ENCODE measurements at places on chromosomes 5 and 9.

DNA sequence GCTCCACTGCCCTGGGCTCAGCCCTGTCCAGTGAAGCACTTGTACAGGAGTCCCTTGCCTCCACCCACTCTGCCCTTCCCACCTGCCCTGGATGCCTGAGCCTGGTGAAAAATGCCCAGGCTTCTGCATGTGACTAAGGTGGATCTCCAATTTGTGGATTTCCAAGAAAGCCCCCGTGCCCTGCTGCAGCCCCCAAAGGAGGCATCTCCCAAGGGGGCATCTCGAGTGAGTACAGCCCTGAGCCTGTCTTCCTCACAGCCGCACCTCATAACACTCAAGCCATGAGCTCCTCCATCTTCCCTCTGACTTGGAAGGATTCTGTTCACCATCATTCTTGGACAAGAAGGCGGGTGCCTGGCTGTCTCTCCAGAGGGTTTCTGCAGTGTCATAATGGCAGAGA is 158.0 kb upstream of the PPP1R26 start:
- no peak for DNase-seq

GRCh38 chr9:131140550-131140949 is 15.2 kb downstream of the NUP214 start:
- DNase-seq = no peak

DNA sequence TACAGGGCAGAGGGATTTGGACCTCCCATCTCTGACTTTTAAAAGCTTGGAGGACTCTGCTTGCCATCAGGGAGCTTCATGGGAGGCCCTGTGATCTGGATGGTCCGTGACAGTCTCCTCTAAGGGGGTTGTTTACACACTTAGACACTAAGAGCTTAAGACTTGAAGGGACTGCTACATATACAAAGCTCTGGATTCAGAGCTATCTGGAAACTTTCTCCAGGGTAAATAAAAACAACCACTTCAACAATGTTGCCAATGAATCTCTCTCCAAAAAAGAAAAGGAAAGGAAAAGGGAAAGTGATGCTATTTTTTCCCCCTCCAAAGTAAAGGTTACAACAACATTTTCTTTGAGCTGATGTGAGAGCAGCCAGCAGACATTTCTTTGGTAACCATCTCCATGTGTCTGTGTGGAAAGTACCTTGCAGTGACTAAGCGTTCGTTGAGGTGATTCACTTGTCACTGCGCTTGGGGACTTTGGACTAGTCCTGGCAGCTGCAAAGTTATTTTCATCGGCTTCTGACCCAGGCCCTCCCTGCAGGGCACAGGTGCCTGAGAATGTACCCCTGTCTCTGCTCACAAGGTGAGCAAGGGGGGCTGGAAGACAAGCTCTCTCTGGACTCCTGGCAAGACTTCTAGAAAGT is 262.1 kb upstream of the KLF4 start:
- DNase-seq = no peak

DNA sequence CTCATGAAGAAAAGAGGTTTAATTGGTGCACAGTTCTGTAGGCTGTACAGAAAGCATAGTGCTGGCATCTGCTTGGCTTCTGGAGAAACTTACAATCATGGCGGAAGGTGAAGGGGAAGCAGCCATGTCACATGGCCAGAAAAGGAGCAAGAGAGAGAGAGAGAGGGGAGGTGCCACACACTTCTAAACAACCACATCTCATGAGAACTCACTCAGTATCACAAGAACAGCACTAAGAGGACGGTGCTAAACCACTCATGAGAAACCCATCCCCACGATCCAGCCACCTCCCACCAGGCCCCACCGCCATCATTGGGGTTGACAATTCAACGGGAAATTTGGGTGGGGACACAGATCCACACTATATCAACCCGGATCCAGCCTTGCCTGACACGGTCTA is 28.8 kb upstream of the IER5L start:
- no peak for DNase-seq

DNA sequence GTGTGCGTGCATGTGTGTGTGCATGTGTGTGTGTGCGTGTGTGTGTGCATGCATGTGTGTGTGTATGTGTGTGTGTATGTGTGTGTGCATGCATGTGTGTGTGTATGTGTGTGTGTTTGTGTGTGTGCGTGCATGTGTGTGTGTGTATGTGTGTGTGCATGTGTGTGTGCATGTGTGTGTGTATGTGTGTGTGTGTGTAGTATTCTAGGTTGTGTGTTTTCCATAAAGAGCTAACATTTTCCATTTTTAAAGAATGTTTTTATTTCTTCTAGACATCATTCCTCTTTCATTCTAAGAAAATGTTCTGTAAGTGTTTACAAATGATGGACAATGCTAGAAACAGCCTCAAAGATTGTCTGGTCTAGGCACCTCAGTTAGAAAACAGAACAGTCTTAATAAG is 15.6 kb downstream of the ENTREP1 start:
- no peak for DNase-seq

GRCh38 chr9:2242831-2243330 is 227.7 kb downstream of the SMARCA2 start:
- DNase-seq = no peak

GRCh38 chr9:14180093-14180959 is 133.6 kb downstream of the NFIB start:
- no peak for DNase-seq

- DNase-seq = no peak
Measured at GRCh38 chr9:27482709-27483108, 41.4 kb upstream of the IFNK start.

GRCh38 chr9:81461196-81461595 is 228.2 kb downstream of the TLE1 start:
- DNase-seq = no peak

- DNase-seq = no peak
Measured at GRCh38 chr5:12615141-12615820, 711.0 kb upstream of the CTNND2 start.

Measured in right renal pelvis (tissue), 4 donors.